ENCODE measurements at places on chromosomes 6 and 20. TPM values are rescaled to one million over a fixed set of nuclear protein-coding genes. Genes with fewer than 3 reads are reported as not detected.

RAET1L gene
- not detected for total RNA-seq

SULF2 gene
- total RNA-seq = 22.9 TPM

SH3BGRL2 gene
- 11.8 TPM for total RNA-seq

DNA sequence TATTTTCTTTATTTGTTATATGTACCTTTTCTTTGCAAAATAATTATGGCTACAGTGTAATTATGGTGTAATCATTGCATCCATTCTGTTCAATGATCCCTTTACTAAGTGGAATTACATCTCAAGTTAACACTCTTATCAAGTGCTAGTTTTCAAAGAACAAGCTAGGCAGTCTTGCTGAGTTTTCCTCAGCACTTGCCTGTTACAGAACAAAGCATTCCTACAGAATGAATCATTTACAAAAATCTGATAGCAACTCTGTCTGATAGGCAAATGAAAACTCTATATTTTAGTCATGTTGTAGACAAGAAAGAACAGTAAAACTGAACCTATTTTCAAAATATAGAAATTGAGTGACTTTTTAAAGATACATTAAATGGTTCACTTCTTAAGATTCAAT is 109.8 kb upstream of the POU3F2 start:
- no peak for DNase-seq

DNA sequence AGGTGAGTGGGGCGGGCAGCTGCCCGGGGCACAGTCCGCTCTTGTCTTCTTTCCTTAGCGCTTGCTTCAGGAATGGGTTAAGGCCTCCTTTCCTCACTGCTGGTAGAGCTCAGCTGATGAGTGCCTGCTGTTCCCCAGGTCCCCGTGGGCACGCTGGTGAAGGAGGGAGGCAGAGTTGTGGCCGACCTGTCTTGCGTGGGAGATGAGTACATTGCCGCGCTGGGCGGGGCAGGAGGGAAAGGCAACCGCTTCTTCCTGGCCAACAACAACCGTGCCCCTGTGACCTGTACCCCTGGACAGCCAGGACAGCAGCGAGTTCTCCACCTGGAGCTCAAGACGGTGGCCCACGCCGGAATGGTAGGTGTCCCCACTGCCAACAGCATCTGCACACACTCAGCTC is 15.7 kb downstream of the MTG2 start:
- DNase-seq = no peak

DNA sequence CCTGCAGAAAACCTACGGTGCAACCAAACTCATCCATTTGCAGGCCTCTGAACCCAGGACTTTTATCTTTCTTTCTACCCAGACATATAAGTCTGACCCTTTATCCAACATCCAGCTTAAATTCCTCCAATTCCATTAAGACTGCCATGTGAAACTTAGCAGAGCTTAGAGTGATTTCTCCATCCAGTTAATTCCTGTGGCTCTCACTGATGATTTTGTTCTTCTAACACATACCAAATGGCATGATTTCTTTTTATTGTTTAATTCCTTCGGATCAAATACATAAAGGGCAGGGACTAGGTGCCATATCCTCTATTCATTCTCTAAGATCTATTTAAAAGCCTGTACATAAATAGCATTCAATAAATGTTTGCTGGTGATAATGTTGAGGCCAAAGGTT is 92.9 kb downstream of the TASP1 start:
- DNase-seq = no peak

DNA sequence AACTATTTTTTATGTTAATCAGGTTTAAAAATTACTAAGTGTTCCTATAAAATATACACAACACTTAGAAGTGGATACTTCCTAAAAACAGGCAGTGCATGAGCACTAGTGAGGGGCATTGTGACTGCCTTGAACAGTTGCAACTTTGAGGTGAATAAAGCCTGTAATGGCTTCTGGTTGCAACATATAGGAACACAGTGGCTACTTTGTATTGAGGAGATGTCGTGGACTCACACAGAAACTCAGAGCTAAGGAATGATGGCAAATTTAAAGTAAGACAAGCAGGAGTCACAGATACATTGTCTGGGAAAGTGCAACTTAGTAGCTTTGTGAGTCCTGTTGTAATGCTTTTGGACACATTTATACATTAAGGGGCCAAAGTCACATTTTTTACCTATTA is 861 bp upstream of the HLA-A start:
- DNase-seq = no peak

GRCh38 chr20:6635034-6635736 is 132.3 kb upstream of the BMP2 start:
- DNase-seq = no peak

DNA sequence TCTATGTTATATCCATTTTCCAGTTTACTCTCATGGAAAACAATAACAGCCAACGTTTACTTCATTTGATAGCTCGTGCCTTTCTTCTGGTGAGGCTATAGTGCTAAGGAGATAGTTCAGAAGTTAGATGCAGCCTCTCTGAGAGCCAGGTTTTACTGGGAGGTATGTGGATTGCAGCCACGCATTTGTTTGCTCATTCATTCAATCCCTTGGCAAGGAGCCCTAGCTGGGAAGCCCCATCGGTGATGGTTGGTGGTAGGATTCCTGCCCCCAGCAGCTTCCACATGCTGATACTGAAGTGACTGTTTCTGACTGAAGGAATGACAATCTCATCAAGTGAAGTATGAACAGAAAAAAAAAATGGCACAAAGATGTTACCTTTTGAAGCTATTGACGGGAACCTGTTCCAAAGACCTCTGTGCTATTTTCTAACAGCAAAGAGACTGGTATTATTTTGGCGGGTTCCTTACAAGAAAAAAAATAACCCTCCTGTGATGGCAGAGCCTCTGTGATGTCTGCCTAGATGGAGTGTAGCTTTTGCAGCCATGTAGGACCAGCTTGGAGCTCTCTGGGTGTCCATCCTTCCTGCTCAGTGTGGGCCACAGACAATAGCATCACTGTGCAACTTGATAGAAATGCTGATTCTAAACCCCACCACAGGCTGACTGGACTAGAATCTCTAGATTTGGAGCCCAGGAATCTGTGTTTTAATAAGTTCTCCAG is 30.6 kb downstream of the SNAP25 start:
- no peak for DNase-seq

MYCT1 gene
- total RNA-seq = not detected

SPATA25 gene
- total RNA-seq = 0.41 TPM

GRCh38 chr20:52454660-52455059 is 263.1 kb upstream of the ZFP64 start:
- no peak for DNase-seq
